ENCODE measurements at places on chromosomes 5 and 9.

GRCh38 chr5:34551911-34552433, 104.2 kb upstream of the RAI14 start:
- DNase-seq: no peak

GRCh38 chr5:95958310-95959014, 3.2 kb downstream of the ELL2 start:
- peak; percentile 8 for DNase-seq

DNA sequence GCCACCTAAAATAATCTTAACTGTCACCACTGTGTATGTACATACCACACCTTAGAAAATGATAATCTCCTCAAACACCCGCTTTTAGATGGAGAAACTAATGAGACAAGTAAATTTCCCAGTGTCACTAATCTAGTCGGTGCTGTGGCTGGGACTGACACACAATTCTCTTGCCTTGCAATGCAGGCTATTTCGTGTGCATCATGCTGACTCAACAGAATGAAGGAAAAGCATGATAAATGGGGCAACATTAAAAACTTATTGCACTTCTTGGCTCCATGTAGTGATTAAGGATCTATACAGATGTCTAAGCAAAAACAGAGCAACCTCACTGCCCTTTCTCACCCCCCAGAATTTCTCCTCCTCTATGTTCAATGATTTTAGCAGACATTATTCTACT, 677.9 kb downstream of the DTWD2 start:
- no peak for DNase-seq

DNA sequence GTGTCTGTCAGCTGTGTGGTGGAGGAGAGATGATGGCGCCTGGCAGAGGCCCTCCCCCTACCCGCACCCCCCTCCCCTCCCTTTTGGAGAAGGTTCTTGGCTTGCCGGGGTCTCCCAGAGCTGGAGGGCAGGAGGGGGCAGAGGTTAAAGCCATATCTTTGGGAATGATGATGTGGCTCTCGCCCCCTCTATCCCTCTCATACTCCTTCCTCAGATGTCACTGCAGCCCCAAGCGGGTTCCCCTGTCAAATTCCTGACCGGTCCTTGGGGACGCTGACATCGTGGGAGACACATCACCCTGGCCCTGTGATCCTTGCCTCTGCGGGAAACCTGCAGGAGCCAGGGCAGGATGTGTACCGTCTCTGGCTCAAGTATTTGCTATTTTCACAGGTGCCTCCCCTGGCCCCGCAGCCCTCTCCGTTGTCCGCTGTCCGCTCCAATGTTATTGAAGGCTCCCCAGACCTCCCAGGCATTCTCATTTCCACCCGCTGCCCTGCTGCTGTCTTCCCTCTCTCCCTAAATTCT, 109.5 kb downstream of the FOXD1 start:
- DNase-seq: no peak

DNA sequence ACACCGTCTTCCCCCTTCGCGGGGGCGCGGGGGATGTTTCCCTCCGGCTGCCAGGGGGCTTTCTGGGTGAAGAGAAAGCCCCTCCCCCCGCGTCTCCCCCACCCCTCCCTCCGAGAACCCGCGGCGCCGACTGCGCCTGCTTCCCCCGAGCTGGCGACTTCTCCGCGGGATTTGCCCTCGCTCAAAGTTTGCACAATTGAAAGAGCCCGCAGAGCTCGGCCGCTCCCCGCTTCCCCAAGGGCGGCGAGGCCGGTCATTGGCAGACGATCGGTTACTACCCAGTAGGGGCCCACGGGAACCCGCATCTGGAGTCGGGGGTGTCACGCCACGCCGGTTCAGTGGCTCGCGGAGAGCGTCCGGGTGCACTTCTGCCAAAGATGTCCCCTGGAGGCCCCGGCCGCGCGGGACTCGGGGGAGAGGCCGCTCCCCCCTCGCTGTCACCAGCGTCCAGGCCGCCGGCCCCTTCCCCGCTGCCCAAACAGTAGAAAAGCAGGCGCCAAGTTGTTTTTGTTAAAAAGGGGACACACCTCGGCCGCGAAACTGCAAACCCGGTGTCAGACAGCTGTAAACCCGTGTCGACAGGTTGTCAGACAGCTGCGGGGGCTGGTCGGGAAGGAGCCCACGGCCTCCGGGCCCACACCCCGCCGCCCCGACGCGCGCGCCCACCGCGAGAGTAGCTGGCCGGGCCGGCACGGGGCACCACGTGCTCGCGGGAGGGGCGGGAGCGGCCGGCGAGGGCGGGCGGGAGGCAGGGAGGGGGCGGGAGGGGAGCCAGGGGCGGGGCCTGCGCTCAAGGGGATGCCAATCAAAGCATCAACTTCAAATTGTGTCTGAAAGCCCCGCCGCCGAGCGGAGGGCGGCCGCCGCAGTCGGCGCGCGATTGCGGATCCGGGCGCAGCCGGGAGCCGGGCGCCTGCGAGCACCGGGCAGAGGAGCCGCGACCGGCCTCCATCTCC, at the start of gene IRX1:
Gene IRX1, plus strand, starts transcription at position 827 of the 956 bp plus-strand sequence. CDS start 274 bp downstream, outside the sequence.
- DNase-seq: no peak

DNA sequence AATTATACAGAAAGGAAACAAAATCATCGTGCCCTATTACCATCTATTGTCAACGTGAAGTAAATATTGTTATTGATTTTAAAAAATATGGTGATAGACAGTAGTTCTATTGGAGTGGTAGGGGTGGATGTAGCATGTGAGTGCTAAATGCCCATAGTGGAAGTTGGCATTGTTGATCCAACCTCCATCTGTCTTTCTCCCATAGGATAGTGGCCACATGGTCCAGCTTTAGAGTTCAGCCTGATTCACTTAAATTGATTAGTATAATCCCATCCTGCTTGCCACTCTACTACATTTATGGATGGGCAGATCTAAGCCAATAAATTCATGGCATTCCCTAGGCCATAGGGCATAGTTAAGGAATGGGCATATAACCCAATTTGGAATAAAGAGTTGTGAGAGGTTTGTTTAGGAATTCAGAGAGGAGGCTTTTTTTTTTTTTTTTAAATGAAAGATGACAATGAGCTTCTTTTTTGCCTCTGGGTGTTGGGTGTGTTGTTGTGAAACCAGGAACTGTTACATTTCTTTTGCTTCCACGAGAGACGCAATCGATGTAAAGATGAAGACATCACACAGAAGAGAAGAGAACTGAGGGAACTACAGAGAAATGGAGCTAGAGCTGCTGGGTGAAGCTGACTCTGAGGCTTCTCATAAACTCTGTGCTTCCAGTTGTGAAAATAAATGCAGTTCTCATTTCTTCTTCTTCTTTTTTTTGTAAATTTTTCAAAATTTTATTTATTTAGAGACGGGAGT, 12.5 kb upstream of the CHD1 start:
- DNase-seq: no peak

- DNase-seq: peak; percentile 59
Observed at GRCh38 chr5:149381986-149382338, 2.9 kb upstream of the IL17B start.

- no peak for DNase-seq
Observed at GRCh38 chr5:74950836-74951515, 84.8 kb upstream of the FAM169A start.

DNA sequence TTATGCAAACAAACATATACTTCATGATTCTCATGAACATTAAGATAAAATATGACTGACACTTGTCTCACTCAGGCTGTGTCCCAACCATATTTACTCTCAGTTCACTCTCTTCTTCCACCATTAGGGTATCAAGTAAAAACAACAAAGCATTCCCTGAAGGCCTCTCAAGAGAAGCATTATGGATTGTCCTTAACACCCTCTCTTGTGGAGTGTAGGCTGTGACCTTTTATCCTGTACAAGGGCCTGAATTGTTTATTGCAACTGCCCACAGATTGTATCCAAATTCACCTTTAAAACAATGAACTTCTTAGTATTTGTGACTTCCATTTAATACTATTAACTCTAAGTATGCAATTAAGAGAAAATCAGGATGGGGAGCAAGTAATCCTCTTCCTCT, 78.1 kb downstream of the RICTOR start:
- DNase-seq: no peak

All from ACHN (cell line).